ENCODE measurements at places on chromosomes 4 and X.

DNA sequence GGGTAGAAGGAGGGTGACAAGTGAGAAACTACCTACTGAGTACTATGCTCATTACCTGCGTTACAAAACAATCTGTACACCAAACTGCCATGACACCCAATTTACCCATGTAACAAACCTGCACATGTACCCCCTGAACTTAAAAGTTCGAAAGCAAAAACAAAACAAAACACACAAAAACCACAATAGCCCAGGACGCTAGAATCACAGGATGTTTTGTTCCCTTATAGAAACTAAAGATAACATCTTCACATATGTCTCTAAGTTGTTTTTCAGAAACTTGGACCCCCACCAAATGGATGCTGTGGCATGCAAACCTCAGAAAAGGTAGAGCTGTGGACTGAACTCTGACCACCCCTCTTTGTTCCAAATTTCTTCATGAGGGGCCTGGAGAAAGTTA lies 25.2 kb upstream of the PNMA5 start:
- no peak for DNase-seq

GRCh38 chrX:102863735-102864134 lies 73.3 kb upstream of the RAB40AL start:
- peak; percentile 7 for DNase-seq

DNA sequence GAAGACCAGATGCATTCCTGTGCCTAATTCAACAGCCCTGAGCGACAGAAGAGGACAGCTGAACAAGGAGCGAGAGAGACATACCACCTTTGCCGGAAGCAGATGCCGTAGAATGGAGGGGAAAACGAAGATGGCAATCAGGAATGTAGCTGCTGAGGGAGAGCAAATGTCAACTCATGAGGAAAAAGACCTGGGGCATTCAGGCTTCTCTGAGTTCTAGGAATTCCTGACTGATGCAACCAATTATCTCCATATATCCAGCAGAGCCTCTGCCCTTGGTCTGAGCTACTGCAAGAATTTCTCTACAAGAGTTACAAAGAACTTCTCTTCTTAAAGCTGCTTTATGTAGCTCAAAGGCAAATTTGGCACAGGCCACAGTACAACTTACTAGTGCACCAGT lies 40.5 kb upstream of the INPP4B start:
- no peak for DNase-seq

- no peak for DNase-seq
Measured at GRCh38 chr4:15254236-15254880, 173.5 kb upstream of the C1QTNF7 start.

- no peak for DNase-seq
Measured at GRCh38 chr4:181479141-181479540, 764.1 kb upstream of the TENM3 start.

DNA sequence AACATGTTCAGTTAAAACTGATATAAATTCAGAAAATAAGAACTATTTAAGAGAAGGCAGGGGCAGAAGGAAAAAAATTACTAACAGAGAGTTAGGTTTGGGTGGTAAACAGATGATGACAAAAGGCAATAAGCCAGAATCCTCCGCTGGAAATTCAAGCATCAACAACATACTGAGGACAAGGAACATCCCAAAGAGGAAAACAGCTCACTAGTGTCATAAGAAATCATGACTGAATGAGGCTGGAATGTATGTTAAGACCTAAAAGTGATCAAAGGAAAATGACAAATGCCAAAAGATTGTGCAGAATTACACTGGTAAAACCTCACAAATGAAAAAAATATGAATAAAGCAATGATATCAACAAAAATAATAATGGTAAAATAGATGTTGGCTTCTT lies 88.4 kb downstream of the WDFY3 start:
- no peak for DNase-seq
